ENCODE measurements at places on chromosomes 4 and X.

DNA sequence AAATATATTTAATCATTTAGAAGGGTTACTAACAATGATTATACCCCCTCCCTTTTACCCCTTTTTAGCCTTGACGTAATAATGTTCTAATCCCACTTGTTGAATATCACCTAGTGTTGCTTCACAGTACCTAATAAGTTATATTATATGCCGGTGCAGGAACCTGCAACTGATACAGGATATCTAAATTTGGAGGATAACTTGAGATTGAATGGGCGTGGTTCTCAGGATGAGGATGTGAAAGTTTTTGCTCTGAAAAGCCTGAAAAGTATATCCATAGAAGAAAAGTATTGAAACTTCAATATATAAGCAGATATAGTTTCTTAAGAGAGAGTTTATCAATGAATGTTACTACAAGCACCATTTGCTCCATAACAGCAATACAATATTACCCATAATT, 59.8 kb downstream of the ZNF711 start:
- DNase-seq, result no peak

- no peak for DNase-seq
These were observed 4.1 kb downstream of the ZNF185 start for GRCh38 chrX:152901816-152902501.

- no peak for DNase-seq
These were observed 49.7 kb downstream of the TLL1 start for GRCh38 chr4:165922747-165923146.

DNA sequence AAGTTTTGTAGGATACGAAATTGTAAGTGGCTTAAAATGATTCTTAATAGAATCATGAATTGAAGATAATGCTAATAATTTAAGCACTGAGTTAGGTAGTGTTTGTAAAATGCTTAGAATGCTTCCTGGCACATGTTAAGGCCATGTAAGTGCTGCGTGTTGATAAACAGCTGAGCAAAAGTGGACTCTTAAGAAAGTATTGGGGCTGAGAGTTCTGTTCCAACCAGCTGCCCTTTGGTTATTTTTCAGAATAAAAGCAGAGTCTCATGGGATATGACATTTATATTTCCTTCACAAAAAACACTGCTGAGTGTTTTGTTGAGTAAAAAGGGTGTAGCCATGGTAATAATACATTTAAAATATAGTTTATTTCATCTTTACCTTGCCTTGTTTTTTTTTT, 42.5 kb downstream of the HTT start:
- no peak for DNase-seq

DNA sequence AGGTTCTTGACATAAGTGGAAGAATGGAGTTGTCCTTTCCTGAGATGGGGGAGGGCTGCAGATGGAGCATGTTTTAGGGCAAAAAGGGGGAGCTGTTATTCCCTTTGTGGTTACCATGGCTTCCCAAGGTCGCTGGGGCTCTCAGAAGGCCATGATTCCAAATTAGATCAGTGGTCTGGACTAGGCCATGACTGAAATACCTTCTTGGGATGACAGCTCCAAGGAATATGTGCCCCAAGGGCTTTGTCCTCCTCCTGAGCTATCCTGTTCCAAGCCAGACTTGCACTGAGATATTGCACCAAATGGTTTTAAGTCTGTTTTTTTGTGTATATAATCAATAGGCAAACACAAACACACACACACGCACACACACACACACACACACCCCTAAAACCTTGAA, 3.0 kb upstream of the RBPJ start:
- no peak for DNase-seq

GRCh38 chr4:159163521-159163920, 60.6 kb downstream of the RAPGEF2 start:
- DNase-seq, result no peak

DNA sequence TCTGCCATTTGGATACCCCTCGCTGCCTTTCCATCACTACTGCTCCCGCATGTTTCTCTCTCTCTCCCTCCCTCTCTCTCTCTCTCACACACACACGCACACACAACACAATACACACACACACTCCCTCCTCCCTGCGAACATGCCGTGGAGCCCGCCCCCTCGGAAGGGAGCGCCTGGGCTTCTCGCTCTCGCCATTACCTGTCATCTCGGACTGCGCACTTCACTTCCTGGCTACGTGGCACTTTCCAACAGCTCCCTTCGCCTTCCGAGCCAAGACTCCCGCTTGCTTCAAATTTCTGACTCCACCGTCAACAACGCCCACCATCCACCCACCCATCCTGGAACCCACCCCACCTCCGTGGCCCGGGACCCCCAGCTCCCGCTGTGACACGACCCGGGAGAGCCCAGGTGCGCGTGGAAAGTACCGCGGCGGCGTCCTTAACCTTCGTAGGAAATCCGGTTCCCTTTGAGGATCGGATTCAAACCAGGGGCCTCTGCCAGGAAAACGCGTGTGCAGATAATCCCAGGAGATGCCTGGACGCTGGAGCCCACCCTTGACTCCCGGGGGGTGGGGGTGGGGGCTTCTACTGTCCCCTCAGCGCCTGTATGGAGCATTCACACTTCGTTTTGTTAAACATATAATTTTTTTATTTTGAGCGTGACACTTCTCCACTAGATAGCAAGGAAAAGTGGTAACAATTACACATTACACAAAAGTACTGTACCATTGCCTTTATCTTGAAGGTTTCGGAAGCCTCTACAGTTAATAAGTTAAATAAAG, 12.5 kb downstream of the ARX start:
- no peak for DNase-seq

DNA sequence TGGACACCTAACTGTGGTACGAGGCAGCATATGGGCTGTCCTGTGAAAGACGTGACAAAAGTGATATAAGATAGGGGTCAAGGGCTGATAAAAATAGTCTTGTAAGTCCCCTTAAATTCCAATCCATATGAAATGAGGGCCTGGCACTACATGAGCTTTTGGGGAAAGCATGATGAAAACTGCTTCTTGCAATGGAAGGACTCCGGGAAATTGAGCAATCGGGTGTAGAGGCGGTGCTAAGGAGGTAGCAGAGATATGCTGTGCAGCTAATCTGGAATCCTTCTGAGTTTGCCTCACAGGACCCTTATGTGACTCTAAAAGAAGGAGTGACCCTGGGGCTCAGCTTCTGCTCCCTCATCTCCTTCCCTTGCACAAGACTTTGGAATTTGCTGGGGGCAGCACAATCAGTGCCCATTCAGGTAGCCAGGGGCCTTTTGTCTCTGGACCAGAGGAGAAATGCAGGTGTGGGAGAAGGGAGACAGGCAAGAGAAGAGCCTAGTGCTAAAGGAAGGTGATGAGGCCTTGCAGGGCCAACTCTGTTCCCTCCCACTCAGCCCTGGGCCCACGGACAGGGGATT, 12.8 kb downstream of the CLDN2 start:
- DNase-seq, result no peak

Measured in CD4-positive, alpha-beta T cell (primary cell).